ENCODE measurements at places on chromosomes 3 and 15.

DNA sequence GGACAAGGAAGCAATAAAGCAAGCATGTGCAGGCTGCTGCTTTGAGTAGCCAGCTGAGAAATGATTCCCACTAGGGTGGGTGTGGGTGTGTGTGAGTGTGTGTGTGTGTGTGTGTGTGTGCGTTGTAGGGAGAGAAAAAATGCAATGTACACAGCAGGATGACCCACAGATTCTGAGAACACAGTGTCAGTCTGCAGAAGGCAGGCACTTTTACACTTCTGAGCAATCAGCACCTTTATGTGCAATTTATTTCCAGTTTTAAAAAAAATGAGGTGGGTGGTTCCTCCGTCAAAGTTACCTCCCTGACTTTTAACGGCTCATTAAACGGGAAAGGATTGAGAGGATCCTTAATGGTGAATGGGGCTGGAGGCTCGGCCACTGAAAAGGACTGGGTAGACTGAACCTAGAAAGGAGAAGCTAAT is 38.5 kb upstream of the LIPC start:
- no peak for DNase-seq

- DNase-seq: no peak
Observed at GRCh38 chr15:101391431-101391830, 96.4 kb upstream of the SNRPA1 start.

- no peak for DNase-seq
Observed at GRCh38 chr15:82064824-82065223, 19.0 kb upstream of the MEX3B start.

DNA sequence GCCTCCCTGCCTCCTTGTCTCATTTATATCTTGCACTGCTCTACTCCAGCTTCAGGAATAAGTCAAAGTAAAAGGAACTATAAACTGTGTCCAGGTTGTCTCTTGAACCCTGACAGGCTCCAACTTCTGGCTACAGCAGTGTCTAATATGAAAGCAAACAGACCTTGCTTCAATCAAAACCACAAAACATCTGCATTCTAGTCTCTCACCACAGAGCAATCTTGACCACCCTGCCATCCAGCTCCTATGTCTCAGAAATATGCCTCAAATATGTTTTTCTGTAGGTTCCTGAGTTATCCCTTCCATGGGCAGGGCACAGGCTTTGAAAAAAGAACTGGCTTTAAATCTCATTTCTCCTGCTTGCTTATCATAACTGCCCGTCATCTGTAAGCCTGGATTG is 13.0 kb upstream of the RAMAC start:
- DNase-seq: no peak

DNA sequence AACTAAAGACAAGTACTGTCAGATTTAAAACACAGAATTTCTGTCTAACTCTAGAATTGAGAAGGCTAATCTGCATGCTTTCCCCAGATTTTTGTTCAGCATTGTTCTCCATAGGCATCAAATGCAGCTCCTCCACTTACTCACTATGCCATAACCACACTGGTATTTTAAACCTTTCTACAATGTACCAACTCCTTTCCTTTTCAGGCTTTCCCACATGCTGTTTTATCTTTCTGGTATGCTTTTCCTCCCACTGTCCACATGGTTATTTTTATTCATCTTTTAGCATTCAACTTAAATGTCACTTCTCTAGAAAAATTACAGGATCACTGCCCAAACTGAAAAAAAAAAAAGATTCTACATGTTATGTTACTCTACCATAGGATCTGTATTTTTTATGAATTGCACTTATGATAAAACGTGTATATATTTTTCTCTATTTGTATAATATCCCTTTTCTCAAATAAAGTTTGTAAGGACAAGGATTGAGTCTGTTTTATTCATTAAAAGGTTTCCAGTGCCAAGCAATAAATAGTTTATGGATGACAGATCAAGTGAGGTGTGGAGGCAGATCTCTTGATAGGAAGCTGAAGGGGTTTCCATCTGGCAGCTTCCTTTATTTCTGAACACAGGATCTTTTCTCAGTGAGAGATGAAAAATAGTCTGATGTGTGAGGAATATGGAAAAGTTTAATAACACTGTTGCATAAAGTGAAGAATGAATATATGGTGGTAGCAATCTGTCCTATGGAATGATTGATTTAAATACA is 1064.5 kb downstream of the ZPLD1 start:
- DNase-seq: no peak

Measured in HEK293T (cell line).